ENCODE measurements at places on chromosomes 2 and 18.

DNA sequence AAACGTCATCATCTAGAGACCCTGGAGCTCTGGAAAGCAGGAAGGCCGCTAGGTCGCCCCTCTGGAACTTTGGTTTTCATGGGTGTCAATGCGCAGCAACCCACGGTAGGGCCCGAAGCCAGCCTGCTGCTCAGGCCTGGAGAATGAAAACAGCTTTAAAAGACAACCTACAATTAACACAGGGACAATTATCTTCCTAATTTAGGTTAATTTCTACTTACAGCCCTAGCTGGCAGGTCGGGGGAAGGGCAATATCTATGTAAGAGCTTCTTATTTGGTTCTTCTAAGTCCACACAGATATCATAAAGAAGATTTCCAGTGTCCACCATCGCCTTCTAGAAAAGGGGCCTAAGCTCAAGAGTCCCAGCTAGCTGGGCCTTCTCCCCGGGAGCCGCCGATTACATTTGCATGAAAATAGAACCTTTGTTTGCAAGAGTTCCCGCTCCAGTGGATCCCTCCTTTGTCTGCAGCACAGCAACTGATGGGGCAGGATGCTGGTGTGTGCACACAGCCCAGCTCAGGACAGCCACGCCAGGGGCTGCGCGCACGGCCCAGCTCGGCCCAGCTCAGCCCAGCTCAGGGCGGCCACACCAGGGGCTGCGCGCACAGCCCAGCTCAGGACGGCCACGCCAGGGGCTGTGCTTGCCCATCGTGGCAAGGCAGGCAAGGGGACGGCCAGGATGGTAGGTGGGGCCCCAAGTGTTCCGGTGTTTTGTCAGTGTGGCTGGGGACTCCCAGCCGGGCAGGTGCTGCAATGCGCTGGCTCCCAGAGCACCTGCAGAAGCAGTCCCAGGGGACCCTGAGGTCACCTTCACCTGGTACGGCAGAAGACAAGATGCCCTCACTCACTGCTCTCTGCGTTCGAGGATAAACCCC lies 109.1 kb downstream of the HDAC4 start:
- DNase-seq, result no peak

- no peak for DNase-seq
Observed at GRCh38 chr18:66729442-66730239, 125.8 kb upstream of the CDH19 start.

DNA sequence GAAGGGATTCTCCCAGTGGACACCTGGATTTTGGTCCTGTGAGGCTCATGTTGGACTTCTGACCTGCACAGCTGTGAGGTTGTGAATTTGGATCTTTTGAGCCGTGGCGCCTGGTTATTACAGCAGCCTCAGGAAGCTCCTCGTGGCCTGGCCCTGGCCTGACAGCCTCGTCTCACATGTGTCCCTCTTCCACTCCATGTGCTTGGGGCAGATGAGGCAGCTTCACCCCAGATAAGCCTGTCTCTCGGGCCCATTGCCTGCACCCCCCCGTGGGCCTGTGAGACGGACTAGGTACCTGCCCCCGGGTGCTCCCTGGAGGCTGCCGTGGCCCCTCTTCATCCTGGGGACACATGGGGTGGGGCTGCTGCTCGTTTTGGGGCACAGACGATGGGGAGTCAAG lies 51.2 kb downstream of the CTDP1 start:
- DNase-seq, result no peak

- DNase-seq, result no peak
Observed at GRCh38 chr2:44970846-44971450, 29.4 kb downstream of the SIX3 start.

DNA sequence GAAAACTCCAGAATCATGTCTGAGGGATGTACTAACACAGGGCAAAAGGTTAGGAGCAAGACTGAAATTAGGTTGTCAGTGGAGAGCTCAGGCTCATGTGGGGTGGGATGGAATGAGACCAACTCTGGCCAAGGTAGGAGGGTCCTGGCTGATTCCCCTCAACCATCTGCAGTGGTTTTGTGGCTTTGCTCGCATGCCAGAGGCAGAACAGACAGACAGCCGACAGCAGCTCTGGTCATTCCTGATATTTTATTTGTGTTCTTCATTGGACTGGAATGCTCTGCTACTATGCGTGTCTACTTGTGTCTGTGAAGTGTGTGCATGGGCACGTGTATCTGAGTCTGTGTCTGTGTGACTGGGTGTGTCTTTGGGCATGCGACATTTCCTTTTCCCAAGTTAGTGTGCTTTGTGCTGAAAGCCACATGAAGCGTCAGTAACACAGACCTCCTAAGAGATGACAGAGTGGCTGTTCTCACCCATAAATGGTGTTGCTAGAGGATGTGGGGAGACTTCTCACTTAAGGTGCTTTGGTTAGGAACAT lies 239.5 kb downstream of the CNTNAP5 start:
- no peak for DNase-seq
